IPS DF 6.9 (cell line): ENCODE measurements at places on chromosomes 2 and 18.

DNA sequence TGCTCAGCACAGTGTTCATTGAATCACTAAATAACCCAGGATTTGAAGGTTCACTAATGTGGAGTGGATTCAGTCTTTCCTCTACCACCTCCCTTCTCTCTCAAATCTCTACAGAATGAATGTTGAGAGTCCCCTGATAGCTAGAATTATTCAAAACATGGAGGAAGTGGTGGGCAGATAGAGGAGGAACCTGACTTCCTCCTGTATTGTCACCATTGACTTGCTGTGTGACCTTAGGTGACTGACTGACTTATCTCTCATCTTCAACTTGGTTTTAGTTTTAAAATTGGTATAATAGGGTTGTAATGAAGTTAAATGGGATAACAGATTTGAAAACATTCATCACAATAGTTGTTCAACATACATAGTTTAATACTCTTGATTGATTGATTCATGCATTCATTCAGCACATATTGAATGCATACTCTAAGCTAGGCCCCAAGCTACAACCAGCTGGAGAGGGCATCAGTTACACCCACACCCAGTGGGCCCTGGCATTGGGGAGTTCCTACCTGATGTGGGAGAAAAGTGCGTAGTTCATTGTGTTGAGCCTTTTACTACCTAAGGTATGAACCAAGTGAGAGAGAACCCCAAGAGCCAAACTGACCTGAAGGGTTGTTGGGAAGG, 96.0 kb downstream of the WDR7 start:
- no peak overlapping the region for H3K27ac ChIP-seq
- H3K36me3 ChIP-seq, result no peaks in the 10 kb centered on the region
- H3K4me1 ChIP-seq, result no peaks in the 10 kb centered on the region
- no peak overlapping the region for H3K4me3 ChIP-seq
- DNase-seq, result no peak
- no peaks in the 10 kb centered on the region for H3K27me3 ChIP-seq

- no peak overlapping the region for H3K4me3 ChIP-seq
- no peak for DNase-seq
- no peak overlapping the region for H3K27ac ChIP-seq
- no peaks in the 10 kb centered on the region for H3K27me3 ChIP-seq
- no peaks in the 10 kb centered on the region for H3K4me1 ChIP-seq
Observed at GRCh38 chr2:228901531-228901930, 369.6 kb downstream of the PID1 start.

DNA sequence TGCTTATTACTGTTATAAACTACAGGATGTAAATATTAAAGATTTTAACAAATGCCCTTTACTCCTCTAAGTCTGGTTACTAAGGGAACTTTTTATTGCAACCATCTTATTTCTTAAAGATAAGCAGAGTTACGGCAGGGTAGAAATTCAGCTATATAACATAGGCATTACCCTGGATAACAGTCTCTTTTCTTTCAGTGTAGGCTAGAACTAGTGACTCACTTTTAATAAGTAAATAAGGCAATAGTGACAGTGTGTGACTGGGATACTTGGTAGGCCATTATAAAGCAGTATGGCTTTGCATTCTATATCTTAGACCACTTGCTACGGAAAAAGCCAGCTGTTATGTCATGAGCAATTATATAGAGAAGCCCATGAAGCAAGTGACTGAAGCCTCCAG, 1041.0 kb upstream of the NRXN1 start:
- no peak overlapping the region for H3K27ac ChIP-seq
- no peak overlapping the region for H3K4me3 ChIP-seq
- H3K36me3 ChIP-seq, result no peaks in the 10 kb centered on the region
- H3K4me1 ChIP-seq, result no peaks in the 10 kb centered on the region
- DNase-seq, result no peak
- no peaks in the 10 kb centered on the region for H3K27me3 ChIP-seq

DNA sequence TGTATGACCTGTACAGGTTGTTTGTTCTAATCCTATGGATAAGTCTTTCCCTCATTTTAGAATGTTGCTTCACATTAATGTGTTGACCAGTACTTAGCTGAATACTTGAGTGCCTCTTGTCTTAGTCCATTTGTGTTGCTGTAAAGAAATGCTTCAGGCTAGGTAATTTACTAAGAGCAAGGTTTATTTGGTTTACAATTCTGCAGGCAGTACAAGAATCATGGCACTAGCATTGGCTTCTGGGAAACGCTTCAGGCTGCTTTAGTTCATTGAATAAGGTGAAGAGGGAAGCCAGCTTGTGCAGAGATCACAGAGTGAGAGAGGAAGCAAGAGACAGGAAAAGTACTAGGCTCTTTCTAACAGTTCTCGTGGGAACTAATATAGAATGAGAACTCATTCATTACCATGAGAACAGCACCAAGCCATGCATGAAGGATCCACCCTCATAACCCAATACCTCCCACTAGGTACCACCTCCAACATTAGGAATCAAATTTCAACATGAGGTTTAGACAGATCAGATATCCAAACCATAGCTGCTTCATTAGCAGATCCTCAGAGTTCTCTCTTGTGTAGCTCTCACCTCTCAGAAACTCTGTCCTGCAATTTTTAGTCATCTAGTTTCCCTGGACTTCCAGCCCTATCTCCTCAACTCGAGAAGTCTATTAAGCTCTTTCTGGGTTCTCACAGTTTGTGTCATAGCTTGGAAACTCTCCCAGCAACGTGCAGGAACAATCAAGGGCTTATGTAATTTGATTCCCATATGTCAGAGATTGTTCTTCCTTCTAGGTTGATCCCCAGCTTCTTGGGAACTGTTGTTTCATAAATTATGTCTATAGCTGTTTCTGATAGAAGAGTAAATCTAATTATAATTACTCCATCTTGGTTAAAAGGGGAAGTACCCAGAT, 2082.3 kb upstream of the CELF4 start:
- no peaks in the 10 kb centered on the region for H3K27me3 ChIP-seq
- no peaks in the 10 kb centered on the region for H3K36me3 ChIP-seq
- H3K27ac ChIP-seq, result no peak overlapping the region

DNA sequence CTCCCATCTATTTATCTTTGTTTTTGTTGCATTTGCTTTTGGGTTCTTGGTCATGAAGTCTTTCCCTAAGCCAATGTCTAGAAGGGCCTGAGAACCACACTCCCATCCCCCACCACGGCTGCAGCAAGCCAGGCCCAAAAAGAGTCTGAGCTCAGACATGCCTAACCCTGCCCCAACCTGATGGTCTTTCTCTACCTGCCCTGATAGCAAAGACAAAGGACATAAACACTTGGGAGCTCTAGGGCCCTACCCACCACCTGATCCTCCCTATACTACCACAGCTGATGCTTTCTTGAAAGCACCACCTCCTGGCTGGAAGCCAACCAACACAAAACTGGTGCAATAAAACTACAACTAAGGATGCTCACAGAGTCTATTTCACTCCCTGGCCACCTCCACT, 233.4 kb downstream of the WDR7 start:
- no peaks in the 10 kb centered on the region for H3K27me3 ChIP-seq
- no peaks in the 10 kb centered on the region for H3K36me3 ChIP-seq
- peaks cover 2% of the 10 kb centered on the region; the same call in 1 of the 2 replicates for H3K4me1 ChIP-seq
- DNase-seq, result no peak
- no peak overlapping the region for H3K4me3 ChIP-seq

DNA sequence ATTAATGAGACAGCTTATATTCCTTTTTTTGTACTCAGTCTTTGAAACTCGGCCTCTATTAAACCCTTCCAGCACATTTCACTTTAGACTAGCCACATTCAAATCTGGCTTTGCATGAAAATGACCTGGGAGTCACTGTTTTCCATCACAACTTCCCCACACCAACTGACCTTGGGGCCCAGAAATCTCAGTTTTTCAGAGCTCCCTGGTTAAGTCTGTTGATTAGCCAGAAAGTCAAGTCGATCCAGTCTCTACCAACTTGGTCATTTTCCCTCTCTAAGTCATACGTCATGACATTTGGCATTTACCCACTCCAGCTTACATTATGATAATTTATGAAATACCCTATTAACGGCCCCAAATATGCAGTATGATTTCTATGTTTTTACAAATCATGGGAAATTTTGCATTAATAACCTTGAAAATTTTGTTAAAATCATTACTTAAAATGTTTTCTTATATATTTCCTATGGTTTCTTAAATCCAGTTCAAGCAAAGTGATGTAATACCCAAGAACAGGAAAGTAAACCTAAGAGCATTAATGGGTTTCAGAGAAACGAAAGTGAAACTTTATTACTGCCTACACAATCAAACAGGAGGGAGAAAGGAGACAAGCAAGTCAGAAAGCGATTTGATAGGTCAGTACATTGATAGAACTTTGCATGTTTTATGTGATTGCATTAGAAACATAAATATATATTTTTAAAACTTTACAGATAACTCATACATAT, 77.1 kb downstream of the SPATS2L start:
- no peaks in the 10 kb centered on the region for H3K27me3 ChIP-seq
- H3K27ac ChIP-seq, result no peak overlapping the region
- H3K4me3 ChIP-seq, result no peak overlapping the region

DNA sequence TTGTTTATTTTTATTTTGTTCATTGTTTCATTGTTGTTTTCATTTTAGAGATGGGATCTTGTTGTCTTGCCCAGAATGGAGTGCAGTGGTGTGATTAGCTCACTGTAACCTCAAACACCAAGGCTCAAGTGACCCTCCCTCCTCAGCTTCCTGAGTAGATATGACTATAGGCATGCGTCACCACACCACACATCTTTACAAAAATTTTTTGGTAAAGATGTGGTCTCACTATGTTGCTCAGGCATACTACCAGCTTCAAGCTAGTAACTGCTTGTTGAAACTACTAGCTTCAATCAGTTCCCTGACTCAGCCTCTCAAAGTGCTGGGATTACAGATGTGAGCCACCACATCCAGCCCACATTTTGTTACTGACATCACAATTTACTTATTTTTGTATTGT, 14.8 kb downstream of the FAM237A start:
- no peaks in the 10 kb centered on the region for H3K4me1 ChIP-seq
- H3K4me3 ChIP-seq, result no peak overlapping the region
- DNase-seq, result no peak

DNA sequence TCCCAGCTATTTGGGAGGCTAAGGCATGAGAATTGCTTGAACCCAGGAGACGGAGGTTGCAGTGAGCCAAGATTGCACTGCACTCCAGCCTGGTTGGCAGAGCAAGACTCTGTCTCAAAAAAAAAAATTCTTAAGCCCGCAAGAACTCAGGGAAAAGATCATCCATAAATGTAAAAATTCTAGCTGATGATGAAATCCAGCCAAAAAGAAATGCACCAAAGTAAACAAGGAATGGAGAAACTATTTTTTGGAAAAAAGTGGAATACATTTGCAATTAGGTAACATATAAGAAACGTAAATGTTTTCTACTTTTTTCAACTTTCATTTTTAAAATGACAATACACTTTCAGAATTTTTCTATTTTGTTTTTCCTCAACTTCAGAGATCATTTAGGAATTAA, 61.3 kb downstream of the ASXL2 start:
- no peak overlapping the region for H3K4me3 ChIP-seq
- DNase-seq, result no peak
- H3K27me3 ChIP-seq, result no peaks in the 10 kb centered on the region
- H3K36me3 ChIP-seq, result no peaks in the 10 kb centered on the region
- H3K4me1 ChIP-seq, result 0 out of 2 replicates have a peak, but pooled peaks cover 1% of the 10 kb centered on the region

GRCh38 chr18:70431203-70431624, 142.4 kb downstream of the SOCS6 start:
- no peaks in the 10 kb centered on the region for H3K36me3 ChIP-seq
- DNase-seq, result no peak
- no peak overlapping the region for H3K4me3 ChIP-seq
- no peak overlapping the region for H3K27ac ChIP-seq

GRCh38 chr2:16155366-16155765, 215.0 kb downstream of the MYCN start:
- no peak overlapping the region for H3K27ac ChIP-seq
- no peaks in the 10 kb centered on the region for H3K27me3 ChIP-seq
- no peak overlapping the region for H3K4me3 ChIP-seq
- H3K4me1 ChIP-seq, result no peaks in the 10 kb centered on the region
- no peak for DNase-seq
- H3K36me3 ChIP-seq, result no peaks in the 10 kb centered on the region

DNA sequence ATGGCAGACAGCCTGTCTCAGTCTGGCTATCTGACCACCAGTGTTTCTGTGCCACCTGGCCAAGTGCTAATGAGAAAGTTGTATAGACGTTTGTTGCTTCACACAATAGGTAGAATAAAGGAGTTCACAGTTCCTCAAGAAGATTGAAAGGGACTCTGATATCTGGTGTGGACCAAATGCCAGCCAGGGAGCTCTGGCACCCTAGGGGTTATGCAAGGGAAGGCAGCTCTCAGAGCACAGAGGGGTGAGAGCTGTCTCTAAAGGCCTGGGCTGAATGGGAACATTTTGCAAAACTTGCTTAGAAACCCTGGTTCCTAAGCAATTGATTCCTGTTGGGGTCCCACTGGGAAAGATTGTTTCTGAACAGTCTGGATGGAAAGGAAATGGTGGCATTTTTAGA, 553.8 kb downstream of the EPHA4 start:
- H3K4me3 ChIP-seq, result no peak overlapping the region
- H3K36me3 ChIP-seq, result no peaks in the 10 kb centered on the region
- no peak overlapping the region for H3K27ac ChIP-seq
- no peaks in the 10 kb centered on the region for H3K27me3 ChIP-seq
- DNase-seq, result no peak

DNA sequence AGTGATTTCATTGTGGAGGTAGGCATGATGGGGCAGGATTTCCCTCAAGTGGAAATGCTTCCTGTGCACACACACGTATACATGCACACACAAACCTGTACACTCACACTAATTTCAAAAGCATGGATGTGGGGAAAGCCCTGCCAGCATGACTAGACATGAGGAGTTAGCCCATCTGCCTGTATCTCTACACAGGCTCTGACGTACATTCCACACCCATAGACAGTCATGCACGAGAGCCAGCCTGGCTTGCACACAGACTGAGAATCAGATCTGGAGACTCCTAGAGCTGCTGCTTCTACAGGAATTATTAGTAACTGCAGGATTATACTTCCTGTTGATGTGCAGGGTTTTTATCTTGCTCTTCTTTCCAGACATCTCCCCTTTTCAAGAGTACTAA, 27.3 kb upstream of the NFU1 start:
- H3K4me1 ChIP-seq, result no peaks in the 10 kb centered on the region
- H3K27me3 ChIP-seq, result no peaks in the 10 kb centered on the region
- no peak overlapping the region for H3K4me3 ChIP-seq
- H3K36me3 ChIP-seq, result no peaks in the 10 kb centered on the region
